ENCODE measurements at places on chromosomes 11 and 22.
A peak's percentile ranks its signal among the peaks of the same experiment; 100 is the strongest.

DNA sequence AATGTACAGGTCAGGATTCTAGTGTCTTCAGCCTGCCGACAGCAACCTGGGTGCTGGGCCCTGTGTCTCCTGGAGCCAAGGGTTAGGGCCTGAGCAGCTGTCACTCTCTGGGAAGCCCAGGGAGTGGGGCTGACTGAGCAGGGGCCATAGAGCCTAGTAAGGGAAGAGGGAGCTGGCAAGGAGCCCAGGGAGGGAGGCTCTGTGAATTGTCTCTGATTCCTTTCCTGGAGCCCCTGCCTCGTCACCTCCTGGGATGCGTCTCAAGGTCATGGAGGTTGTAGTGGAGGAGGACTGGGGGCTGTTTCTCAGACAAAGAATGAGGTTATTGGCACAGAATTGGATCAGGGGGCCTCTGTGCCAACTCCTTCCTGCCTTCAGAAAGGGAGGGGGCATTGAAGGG lies 11.8 kb downstream of the SOX10 start:
- DNase-seq: no peak

GRCh38 chr11:117816151-117816741 lies 8.3 kb downstream of the FXYD2 start:
- DNase-seq: no peak

GRCh38 chr11:1581976-1582375 lies 3.1 kb downstream of the KRTAP5-1 start:
- no peak for DNase-seq

- no peak for DNase-seq
These were observed 4.9 kb downstream of the EML3 start for GRCh38 chr11:62607714-62608113.

- DNase-seq: peak; percentile 31
These were observed 243.9 kb downstream of the ST3GAL4 start for GRCh38 chr11:126599217-126599897.

DNA sequence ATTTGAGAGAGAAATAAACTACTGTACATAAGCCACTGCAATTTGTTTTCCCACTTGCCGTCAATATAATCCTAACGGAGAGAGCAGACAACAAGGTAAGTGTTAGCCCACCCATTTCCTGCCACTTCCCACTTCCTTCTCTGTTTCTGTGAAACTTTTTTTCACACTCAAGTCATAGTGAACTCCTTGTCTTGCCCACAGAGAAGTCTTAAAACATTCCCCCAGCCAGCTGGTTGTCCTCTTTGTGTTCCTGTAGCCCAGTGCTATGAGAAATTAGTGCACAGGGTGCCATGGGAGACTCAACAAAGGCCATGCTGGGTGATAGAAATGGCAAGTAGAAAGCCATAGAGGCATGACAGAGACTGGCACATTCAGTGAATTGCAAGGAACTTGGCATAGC lies 208.6 kb downstream of the BLID start:
- DNase-seq: no peak

DNA sequence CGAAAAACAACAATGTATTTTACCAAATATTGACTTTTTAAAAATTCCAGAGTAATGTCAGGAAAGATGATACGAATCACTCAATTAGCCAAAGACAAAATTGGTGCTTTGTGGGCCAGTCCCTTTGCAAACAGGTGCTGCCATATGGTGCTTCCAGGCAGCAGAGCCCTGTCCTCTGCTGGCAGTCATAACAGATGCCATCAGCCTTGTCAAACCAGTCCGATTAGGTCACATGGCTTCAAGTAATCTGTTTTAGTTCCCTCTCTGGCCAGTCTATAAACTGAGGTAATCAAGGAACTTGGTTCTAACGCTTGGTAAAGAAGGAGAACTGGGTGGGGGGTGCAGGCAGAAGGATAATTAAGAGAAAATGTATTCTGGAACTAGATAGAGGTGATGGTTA lies 49.1 kb upstream of the CAPRIN1 start:
- no peak for DNase-seq

DNA sequence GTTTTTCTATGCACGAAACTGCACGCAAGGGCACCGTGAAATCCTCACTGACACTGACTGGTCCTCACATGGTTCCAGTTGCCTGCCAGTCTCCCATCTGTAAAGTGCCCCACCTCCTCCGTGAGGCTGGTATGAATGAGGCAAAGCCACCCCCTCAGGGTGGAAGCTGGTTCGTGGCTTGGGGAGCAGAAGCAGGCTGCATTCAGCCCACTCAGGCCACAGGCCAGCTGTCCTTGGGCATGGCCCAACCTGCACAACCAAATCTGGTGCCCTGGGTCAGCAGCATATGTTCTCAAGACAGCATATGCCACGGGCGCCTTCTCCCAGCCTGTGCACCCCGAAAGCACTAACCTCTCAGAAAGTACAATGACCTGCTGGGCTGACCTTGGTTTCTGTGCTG lies 29.3 kb downstream of the SERPINH1 start:
- no peak for DNase-seq

- no peak for DNase-seq
These were observed 73.7 kb upstream of the KIRREL3 start for GRCh38 chr11:127074151-127074761.

GRCh38 chr11:58057481-58057880 lies 26.7 kb downstream of the OR6Q1 start:
- no peak for DNase-seq

DNA sequence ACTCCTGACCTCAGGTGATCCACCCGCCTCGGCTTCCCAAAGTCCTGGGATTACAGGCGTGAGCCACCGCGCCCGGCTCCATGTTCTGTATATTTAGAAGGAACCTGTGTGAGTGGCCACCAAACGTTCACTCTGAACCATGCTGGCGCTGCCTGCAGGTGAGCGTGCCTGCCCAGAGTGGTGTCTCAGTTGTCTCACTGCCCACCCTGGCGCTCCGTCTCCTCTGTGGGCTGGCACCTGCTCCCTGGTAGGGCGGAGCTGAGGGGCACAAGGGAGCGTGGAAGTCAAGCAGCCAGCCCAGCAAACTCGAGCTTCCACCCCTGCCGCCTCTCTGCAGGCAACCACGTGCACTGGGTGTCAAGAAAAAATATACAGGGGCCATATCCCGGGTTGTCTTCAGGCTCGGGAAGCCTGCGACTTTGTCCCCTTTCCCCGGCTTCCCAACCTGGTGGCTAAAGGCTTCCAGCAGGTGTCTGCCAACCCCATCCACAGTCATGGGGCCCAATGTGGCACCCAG lies 16.7 kb downstream of the TXN2 start:
- no peak for DNase-seq

GRCh38 chr11:75208446-75208845 lies 32.1 kb upstream of the TPBGL start:
- no peak for DNase-seq

GRCh38 chr22:28884747-28885350 lies 1.5 kb downstream of the ZNRF3 start:
- DNase-seq: no peak

DNA sequence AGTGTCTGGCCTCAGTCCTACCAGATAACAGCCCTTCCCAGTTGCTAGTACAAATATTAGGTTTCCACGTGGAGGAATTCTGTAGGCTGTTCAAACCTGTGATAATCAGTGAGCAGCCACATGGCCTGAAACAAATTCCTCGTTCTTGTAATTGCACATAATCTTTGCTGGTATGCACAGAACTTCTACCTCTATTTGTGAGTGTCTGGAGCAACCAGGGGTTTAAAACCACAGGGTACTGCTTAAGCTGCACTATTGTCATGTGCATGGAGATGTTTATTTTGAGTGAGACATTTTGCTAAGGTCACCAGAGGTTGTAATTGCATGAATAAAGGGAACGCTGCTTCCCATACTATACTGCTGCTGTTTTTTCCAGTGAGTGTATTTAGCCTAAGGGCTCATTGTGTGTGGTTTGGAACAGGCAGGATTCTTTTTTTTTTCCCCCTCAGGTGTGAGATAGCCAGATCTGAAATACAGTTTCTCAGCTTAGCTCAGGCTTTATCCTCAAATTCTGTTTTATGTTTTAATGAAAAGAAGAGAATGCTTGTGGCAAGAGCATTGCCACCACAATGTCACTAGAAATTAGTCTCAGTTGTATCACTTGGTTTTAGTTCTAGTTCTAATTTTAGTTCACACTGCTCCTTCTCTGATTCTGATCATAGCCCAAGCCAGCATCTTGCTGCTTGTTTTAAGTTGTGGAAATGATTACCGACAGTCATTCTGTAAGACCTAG lies 60.5 kb downstream of the CYB5R2 start:
- DNase-seq: no peak

GRCh38 chr22:38834215-38834953 lies 9.4 kb downstream of the NPTXR start:
- DNase-seq: no peak

DNA sequence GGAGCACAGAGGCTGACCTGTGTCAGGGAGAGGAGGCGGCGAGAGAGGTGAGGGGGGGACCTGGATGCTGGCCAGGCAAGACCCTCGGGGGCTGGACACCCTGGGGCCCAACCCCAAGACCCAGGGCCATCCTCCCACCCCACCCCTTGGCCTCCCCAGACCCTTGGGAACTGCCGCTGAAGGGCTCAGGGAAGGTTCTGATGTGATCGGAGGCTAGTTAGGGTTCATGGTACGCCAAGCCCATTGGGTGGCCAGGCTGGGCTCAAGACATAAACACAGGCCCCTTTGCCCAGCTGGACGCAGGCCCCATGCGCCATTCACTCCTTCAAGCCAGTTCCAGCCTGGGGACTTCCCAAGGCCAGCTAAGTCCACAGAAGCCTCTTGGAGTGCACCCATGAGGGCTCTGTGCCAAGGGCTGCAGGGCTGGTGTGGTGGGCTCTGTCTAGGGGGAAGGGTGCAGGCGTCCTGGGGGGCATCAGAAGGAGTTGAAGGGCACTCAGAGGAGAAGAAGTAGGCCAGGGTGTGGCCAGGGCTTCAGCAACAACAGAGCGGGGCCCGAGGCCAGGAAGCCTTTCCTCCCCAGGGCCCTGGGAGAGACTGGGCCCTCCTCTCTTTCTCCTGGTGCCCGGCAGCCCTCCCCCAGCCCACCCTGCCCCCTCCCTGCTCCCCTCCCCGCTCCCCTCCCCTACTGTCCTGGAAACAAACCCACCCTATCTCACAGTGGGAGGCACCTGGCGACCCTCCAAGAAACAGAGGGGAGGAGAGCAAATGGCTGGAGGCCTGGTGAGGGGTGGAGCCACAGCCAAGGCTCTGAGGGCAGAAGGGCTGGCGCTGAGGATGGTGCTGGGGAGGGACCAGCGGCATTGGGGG lies 12.9 kb downstream of the TSPAN32 start:
- DNase-seq: peak; percentile 89

DNA sequence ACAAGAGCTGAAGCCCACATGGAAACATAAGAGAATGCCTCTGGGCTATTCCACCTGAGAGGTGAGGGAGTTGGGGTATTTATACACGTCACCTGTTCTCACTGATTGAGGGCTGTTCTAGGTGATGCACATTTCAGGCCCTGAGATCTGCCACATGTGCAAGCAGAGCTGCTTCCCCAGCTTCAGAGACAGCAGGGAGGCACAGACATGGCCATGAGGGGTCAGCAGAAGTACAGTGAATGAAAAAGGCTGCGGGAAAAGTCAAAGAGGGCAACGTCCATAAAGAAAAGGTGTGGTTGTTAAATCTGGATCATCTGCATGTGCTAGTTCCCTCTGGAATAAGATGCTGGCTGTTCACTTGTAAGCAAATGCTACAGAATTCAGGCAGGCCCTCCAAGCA lies 75.4 kb downstream of the GAB4 start:
- DNase-seq: no peak

GRCh38 chr11:10797001-10797400 lies 11.7 kb downstream of the EIF4G2 start:
- DNase-seq: no peak

GRCh38 chr11:4619514-4619913 lies 11.5 kb upstream of the TRIM68 start:
- DNase-seq: no peak

- no peak for DNase-seq
These were observed 10.7 kb downstream of the LRFN4 start for GRCh38 chr11:66867425-66868040.

GRCh38 chr11:21631991-21632390 lies 560.9 kb upstream of the ANO5 start:
- no peak for DNase-seq

GRCh38 chr11:57376095-57377090 lies 4.6 kb downstream of the PRG3 start:
- DNase-seq: no peak

GRCh38 chr22:37383341-37383740 lies 43.9 kb downstream of the ELFN2 start:
- DNase-seq: no peak
